Activated CD4-positive, alpha-beta T cell treated with anti-CD3 and anti-CD28 coated beads for 24 hours (primary cell): ENCODE measurements at places on chromosomes 12 and 14.

DNA sequence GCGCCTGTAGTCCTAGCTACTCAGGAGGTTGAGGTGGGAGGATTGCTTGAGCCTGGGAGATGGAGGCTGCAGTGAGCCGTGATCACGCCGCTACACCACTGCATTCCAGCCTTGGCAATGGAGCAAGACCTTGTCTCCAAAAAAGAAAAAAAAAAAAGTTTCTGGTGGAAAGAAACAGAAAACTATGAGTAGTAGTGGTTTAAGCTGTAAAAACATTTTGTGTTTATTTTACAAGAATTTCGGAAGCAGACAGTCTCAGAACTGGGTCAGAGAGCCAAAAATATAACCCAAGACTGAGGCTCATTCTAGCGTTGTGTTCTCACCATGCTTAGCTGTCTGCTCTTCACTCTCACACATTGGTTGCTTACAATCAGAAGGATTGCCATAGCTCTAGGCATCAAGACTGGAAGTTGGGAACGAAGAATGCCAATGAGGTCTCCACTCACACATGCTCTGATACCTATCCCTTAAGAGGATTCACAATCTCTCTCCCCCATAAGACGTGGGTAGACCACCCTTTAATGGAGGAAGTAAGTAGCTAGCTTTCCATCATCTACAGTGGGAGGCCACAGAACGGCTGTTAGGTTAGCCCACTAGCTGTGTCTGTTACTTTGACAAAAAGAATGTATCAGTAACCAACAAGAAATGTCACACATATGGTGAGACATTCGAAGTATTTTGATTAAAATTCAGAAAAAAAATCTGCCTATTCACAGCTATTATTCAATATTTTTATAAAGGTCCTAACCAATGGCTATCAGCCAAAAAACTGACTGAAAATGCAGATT lies 117.6 kb upstream of the RASSF8 start:
- no peak for DNase-seq

DNA sequence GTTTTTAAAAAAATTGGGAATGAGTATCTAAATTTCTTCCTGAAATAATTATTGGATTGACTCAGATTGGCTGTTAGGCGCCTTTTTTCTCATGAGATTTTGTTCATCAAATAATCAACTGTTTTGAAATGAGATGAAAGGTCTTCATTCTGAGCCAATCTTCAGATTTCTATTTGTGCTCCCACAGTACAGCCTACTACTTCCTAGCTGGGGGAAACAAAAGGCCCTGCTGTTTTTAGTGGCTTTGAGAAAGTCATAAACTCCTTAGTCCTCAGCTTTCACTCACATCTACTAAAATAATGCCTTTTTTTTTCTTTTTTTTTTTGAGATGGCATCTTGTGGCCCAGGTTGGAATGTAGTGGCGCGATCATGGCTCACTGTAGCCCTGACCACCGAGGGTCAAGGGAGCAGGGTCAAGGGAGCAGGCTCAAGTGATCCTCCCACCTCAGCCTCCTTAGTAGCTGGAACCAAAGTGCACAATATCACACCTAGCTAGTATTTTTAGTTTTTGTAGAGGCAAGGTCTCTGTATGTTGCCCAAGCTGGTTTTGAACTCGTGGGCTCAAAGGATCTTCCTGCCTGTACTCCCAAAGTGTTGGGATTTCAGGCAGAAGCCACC lies 15.2 kb downstream of the NACA start:
- no peak for DNase-seq

DNA sequence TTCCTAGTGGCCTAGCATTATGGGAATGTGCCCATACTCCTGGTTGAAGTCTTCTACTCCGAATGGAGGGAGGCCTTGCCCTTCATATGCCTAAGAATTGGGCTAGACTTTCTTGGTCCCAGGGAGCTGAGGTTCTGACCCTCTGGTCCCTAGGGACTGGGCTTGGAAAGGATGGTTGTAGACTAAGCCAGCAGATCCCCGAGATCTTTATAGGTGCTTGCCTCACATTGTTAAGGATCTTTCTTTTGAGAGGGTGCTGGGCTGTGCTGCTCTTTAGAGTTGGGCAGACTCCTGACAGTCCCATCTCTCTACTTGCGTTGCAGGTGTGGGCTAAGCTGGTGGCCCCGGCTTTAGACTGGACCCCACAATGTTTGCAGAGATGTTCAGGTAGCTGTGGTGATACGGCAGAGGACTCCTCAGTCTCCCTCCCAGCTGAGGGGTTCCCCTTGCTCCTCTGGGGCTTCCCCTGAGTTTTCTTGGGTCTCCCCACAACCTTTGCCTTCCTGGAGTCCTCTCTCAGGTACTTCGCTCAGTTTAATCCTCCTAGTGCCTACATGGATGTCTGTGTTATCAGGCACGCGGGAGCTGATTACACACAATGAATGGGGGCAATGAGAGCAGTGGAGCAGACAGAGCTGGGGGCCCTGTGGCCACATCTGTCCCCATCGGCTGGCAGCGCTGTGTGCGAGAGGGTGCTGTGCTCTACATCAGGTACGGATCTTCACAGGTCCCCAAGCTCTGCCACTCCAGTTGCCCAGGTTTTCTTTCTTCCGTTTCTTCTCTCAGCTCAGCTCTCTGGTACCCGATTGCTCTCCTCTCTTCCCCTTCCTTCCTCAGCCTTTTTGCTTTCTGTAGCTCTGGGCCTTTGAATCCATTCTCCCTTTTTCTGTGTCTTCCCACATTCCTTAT lies 1.3 kb downstream of the MBD6 start:
- no peak for DNase-seq

- DNase-seq = no peak
These were observed 187.4 kb upstream of the NTF3 start for GRCh38 chr12:5244513-5244972.

- no peak for DNase-seq
These were observed 44.7 kb downstream of the KLRG1 start for GRCh38 chr12:9034095-9034494.

DNA sequence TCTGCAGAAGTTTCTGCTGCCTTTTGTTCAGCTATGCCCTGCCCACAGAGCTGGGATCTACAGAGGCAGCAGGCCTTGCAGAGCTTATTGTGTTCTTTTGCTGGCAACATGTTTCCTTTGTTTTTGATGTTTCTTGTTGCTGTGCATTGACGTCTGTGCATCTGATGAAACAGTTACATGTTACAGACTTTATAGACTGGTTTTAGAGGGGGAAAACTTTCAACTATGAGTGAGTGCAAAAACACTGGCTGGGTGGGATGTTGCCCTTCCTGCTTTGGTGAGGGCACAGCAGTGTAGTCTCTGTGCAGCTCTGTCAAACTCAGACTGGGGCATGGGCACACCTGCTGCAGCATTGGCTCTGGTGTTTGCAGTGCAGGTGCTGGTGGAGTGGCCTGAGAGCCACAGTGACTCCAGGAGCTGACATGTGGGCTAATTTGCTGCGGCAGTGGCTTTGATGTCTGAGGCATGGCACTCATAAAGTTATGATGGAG lies 26.9 kb downstream of the CLEC6A start:
- no peak for DNase-seq

DNA sequence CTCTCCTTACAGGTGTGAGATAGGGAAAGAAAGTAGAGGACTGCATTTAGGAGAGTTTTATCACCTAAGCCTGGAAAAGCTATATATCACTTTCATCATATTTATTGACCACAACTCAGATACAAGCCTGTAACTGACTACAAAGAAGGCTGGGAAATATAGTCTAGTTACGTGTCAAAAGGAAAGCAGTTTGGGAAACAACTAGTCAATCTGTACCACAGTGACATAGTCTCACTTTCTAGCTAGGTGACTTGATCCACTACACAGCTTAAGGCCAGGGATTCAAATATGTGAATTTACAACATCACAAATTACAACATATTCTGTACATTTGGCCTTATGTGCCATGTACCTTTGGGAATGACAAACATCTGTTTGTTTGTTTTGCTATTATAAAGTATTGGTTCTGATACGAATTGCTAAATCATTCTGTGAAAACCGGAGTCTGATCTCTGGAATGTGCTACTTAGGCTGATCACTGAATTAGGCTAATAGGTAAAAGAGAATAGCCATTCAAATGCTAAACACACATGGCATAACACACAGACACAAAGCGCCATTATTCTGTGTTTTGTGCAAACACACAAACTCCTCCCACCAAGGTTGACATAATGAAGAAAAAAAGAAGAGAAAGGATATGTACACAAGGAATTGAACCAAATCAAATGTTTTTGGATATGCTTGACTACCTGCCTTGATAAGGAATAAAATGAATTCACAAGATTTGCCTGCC lies 279.8 kb downstream of the DUSP6 start:
- DNase-seq = no peak

DNA sequence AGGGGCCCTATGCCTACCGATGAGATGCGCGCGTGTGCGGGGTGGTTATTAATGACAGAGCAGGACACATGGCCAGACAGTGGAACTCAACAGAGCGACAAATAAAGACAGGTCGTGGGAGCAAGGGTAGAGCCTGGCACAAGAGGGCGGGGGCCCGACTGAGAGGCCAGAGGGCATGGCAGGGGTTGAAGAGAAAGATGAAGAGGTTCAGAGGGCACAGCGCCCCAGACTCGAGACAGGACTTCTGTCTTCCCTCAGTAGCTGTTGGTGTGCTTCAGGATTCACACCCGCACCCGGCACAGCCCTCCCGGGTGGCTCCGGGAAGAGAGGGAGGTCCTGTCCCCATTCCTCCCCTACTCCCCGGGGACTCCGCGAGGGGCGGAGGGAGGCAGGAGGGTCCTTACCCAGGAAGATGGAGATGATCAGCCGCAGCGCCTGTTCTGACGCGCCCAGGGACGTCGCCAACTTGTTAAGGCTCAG lies 366 bp downstream of the LPCAT3 start:
- DNase-seq = no peak

DNA sequence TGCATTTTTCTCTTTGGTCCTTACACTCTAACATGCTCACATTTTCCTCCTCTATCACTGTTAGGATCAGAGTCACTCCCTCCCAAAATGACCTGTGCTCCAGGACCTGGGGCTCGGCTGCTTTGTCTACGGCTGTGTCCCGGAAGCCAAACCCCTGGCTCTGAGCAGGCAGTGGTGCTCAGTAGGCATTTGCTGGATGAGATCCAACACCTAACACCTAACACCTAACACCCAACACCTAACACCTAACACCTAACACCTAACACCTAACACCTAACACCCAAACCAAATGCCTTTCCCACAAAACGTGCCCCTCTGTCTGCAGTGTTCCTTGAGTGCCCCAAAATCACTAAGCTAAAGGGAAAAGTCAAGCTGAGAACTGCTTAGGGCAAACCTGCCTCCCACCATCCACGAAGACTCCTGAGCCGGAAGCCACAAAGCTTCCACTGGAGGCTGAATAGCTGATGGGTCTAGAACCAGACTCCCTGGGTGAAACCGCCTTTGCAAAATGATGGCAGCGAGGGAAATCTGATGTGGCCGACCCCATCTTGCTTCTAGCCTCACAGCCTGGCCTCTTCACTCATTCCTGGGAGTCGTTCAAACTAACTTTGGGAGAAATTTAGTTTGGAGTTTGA lies 29.2 kb downstream of the HSP90AA1 start:
- DNase-seq = no peak

- DNase-seq = no peak
These were observed 217.3 kb downstream of the SYT10 start for GRCh38 chr12:33222357-33222756.

DNA sequence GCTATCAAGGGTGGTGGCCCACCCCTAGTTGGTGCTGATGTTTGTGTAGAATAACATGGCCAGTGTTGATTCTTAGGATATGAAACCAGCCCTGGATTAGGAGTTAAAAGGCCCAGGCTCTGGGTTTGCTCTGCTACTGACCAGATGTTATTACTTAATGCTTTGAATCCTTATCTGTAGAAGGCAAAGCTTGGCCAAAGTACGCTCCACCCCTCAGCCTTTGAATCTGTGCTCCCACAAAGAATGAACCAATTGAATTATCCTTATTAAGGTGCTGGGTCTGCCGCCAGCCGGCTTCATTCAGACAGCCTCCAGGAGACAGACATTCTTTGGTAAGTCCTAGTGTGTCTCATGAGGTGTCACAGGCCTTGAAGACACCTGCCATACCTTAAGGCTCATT lies 41.8 kb downstream of the AKAP3 start:
- no peak for DNase-seq

DNA sequence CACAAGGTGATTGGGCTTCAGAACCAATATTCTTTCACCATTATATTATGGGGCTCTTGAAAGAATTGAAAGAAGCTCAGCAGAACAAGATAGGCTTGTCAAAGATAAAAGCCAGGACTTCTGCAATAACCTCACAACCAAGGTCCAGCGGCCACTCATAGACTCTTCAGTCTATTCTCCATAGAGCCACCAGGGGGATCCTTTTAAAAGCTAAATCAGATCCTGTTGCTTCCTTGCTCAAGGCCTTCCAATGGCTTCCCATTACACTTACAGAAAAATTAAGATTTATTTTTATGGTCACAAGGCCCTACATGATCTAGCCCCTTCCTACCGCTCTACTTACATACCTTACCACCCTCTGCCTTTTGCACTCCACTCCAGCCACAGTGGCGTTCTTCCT lies 169.6 kb downstream of the C12orf42 start:
- no peak for DNase-seq

DNA sequence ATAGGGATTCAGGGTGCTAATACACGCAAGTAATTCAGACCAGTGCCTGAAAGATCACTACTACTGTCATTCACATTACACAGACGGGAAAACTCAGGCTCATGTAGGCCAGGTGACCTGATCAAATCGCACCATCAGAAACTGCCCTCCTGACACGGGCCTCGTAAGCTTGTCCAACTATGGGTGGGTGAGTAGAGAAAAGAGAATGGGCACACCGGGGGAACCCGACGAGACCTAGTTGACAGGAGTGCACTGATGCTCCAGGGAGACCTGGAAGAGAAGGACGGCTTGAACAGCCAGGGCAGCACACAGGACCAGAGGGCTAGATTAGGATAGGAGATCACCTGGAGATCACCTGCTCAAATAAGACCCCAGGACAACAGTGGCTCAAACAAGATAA lies 166.9 kb upstream of the DIO3 start:
- DNase-seq = no peak

DNA sequence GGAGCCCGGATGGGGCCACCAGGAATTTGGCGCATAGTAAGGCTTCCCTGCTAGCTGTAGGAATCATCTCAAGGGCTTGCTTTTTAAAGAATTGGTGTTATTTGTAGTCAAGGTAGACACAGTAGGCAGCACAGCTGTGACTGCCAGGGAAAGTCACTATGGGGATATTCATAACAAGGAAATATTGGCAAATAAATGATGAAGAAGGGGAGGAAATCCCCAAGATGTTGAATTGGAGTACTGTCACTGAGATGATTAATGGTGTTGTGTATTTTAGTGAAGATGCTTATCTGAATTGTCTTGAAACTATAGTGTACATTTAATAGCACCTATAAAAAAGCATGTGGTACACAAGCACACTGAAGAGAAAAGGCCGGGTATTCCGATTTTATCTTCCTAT lies 118.9 kb downstream of the NPAS3 start:
- no peak for DNase-seq
